Esophagus squamous epithelium (tissue), 5 donors: ENCODE measurements at places on chromosomes 4 and X. TPM values are rescaled to one million over a fixed set of nuclear protein-coding genes. Genes with fewer than 3 reads are reported as not detected.

GRCh38 chr4:85399270-85399669, 75.7 kb upstream of the ARHGAP24 start:
- DNase-seq, result no peak

DNA sequence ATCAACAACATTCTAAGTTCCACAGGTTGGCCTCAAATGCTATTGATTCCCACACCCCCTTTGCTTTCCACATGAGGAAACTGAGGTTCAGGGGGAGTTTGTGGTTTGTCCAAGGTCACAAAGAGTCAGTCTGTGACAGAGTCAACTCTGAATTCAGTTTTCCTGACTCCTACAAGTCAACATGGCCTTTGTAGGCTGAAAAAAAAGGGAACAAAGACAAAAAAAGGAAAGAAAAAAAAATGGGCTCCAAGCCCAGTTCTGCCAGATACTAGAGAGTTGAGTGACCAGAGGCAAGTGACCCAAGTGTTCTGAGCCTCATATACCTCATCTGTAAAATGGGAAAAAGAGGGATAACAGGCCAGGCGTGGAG, 16.5 kb upstream of the PIM2 start:
- no peak for DNase-seq

- DNase-seq, result no peak
These were observed 129.3 kb upstream of the TMEM164 start for GRCh38 chrX:109873574-109873973.

DNA sequence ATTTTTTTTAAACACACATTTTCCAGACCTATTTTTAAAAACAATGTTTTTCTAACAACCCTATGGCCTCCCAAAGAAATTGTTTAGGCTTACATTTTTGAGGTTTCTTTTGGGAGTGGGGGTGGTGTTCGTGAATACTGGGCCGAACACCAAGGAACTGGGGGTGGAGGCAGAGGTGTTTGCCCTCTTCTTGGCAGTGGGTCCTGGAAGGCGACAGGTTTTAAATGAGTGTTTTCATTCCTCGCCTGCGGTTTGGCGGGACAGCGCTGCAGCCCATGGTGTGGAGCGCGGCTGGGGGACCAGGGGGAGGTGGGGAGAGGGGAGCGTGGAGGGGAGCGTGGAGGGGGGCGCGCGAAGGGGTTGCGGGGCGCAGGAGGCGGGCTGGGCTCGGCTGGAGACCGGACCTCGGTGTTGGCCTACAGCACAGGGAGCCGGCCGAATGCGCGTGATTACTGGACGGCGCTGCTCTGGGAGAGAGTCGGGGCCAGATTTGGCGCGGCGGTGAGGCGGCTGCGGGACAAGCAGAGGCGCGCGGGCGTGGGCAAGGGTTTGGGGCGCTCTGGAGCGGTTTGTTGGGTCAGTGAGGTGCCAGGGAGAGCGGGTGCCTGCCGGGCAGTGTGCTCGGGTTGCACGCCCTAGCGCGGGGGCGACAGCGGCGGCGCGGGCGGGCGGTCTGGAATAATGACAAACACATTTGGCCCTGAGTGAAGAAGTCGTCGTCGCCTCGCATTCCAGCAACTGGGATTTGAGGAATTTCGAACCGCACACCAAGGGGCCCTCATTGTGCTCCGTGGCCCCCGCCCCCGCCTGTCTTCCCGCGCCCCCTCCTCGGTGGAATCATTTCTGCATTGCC, 764 bp downstream of the PDGFRA start:
- no peak for DNase-seq

DNA sequence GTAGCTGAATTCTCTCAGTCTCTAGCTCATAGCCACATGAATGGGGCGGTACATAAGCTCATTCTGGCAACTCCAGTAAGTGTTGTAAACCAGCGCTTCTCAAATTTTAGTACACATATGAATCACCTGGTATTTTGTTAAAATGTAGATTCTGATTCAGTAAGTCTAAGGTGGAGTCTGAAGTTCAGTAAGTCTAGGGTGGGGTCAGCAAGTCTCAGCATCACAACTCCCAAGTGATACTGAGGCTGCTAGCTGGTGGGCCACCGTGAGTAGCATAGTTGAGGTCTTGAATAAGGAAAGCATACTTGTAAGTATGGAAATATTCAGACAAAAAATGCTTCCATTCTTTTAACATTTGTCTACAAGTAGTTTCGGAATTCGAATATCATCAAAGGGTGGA, 36.1 kb upstream of the INPP4B start:
- DNase-seq, result no peak

DNA sequence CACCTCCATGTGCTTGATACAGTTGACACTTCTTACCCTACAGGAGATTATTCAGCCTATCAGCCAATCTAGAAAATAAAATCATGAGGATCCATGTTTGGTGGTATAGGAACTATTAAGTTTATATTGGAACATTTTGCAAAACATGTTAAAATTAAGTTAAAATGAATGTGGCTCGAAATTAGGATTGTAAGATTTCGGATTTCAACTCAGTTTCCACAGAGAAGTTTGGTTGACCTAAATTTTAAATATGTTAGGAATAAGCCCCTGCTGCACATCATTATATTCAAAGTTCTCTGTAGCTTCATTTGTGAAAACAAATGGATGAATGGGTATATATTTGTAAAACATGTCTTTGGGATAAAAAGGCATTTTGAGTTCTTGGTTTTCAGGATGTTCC, at the start of gene RAB40A:
TSS of gene RAB40A (minus strand) at position 101 of the 400 bp plus-strand sequence. CDS start 18,733 bp downstream, outside the sequence.
- no peak for DNase-seq

GRCh38 chr4:180465364-180465763, 1777.8 kb upstream of the TENM3 start:
- no peak for DNase-seq

- DNase-seq, result no peak
These were observed 2.8 kb downstream of the CCNQ start for GRCh38 chrX:153595859-153596857.

GRCh38 chr4:130288576-130288975, 1192.6 kb downstream of the C4orf33 start:
- DNase-seq, result no peak

- DNase-seq, result no peak
These were observed 227.0 kb upstream of the RASGEF1B start for GRCh38 chr4:81698538-81699296.

DNA sequence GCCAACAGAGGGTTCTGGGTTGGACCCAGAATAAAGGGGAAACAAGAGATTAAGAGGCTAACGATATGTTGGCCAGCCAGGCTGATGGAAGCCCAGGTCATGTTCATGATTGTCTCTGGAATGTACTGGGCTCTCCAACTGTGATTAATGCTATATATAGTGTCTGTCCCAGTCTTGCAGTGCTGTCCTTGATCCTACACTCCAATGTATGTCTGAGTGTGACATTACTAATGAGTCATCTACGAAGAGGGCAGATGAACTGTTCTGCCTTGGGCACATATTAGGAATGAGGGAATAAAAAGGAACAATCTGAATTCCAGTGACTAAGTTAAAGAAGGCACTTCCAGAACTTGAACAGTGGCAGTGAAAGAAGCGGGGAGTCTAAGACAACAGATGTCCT, 142.1 kb downstream of the PDGFRA start:
- DNase-seq, result no peak

GRCh38 chrX:21623778-21624501, 34.2 kb downstream of the KLHL34 start:
- no peak for DNase-seq

GRCh38 chr4:54063229-54063628, 1.2 kb downstream of the CHIC2 start:
- no peak for DNase-seq

GRCh38 chrX:153214934-153215333, 35.9 kb downstream of the MAGEA1 start:
- no peak for DNase-seq

The SSX2B gene
- not detected for total RNA-seq

The MAGEA2B gene
- not detected for total RNA-seq

The DNAAF6 gene
- total RNA-seq, result not detected

The NAP1L3 gene
- 0.53 TPM for total RNA-seq
